ENCODE measurements at places on chromosomes 7 and 10.

DNA sequence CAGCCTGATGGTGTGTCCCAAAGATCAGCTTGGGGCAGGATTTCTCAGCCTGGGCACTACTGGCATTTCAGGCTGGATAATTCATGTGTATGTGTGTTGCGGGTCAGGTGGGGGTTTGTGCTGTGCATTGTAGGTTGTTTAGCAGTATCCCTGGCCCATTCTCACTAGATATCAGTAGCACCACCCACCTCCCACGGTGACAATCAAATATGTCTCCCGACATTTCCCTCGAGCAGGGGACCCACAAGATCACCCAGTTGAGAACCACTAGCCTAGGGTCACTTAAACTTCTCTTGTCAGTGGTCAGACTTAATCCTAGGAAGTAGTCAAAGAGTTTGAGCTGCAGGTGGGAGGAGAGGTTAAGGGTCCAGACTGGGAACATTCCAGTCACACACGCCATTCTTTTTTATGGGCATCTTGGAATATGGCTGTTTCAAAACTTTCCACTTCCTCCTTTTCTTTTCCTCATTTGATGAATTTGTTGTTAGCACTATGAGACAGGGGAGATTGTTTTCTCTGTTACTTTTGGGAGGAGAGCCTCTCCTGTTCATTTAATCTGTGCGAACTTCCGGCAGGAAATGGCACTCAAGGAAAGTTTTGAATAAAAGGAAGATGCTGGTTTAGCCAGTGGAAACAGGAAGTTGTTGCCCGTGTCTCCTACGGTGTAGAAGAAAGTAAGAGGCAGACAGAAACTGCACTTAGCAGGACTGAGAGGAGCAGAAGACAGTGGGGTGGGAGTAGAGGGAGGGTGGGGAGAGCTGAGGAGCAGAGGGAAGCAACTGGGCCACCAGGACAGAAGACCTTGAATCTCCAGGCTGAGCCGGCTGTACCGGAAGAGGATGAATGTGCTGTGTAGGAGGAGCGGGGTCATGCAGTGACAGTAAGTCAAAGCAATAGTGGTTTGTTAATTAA lies 17.6 kb upstream of the EXOC6 start:
- DNase-seq, result no peak

- no peak for DNase-seq
Observed at GRCh38 chr7:68434857-68435256, 1163.4 kb upstream of the AUTS2 start.

DNA sequence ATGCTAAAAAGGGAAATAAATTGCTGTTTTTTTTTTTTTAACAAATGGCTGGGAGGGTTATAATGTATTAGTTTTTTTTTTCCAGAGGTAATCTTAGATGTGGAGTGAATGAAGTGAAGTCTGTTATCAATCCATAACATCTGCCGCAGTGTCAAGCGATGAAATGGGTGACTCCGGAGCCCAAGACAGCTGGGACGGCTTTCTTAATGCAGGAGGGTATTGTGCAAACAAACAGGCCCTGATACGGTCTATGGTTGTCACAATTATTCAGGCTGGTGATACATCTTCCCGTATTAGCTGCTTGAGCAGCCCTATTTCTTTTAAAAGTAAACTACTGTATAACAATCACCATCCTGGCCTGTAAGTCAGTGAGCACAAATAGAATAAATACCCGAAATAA lies 1231.2 kb downstream of the GATA3 start:
- no peak for DNase-seq

- DNase-seq, result no peak
Observed at GRCh38 chr7:84162125-84162524, 32.5 kb downstream of the SEMA3A start.

DNA sequence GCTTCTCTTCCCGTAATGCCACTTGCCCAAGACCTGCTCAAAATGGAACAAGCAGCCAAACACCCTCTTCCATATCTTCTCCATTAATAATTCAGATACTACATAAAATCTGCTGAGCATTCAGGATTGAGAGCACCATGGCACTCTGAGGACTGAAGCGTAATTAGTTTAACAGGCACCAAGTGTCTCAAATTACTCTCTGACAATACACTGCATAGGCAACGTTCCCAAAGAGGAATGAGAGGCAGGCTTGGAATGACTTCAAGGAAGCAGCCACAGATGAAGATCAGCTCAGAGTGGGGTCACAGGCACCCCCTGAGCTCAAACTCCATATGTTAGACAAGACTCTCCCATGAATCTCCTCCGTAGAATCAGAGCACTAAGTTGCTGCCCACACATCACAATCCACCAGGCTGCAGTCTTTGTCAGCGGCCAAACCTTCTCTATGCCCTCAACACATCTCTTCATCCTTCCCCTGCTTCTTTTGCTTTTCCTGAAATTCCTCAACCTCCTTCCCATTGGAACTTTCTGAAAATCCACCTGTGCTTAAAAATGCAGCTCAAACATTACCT lies 4.7 kb upstream of the ABLIM1 start:
- DNase-seq, result no peak

GRCh38 chr7:88628363-88629085 lies 131.0 kb upstream of the ZNF804B start:
- DNase-seq, result no peak

DNA sequence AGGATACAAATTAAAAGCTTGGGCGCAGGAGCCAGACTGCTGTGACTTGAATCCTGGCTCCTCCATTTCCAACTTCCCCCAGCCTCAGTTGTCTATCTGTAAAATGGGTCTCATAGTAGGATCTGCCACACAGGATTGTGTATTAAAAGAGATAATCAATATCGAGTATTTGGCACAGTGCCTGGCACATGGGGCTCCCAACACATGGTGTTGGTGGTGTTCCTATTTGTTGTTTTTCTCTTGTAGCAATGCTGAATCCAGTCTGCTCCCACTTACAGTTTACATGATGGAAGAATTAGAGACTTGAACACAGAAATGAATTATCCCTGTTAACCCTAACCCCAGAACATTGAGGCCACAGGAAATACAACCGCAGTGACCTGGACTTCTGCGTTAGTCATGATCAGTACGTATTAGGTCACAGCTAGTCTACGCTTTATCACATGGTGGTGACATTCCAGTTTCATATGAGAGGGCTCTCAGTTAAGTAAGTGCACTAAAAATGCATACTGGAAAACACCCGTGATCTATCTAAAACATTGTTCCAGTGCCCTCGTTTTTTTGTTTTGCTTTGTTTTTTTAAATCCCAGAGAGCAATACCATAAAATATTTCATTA lies 169.5 kb upstream of the KLF14 start:
- DNase-seq, result no peak

DNA sequence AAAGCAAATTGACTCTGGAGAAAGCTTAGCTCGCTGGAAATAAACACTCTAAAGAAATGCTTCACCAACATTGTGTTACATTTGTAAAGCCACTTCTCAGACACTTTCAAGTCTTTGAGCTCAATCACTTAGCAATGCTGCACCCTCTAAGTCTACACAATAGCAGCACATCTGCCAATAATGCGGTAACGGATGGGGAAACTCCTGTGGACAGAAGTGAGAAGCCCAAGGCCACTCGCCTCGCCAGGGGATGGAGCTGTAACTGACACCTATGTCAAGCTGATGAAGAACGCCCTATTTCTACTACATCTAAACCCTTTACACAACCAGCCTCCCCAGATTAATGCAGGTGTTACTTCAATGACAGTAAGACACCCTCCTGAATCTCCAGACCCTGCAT lies 167.7 kb downstream of the SFMBT2 start:
- no peak for DNase-seq

GRCh38 chr7:1567049-1567771 lies 2.6 kb downstream of the PSMG3 start:
- DNase-seq, result no peak

DNA sequence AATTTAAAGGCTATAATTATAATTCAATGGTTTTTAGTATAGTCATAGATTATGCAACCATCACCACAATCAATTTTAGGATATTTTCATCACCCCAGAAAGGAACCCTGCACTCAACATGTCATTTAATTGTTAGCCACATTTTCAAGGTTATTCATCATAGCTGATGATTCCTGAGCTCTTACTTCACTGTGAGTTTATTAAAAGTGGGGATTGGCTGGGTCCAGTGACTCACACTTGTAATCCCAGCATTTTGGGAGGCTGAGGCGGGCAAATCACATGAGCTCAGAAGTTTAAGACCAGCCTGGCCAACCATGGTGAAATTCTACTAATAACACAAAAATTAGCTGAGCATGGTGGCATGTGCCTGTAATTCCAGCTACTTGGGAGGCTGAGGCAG lies 787 bp downstream of the CCL26 start:
- no peak for DNase-seq

DNA sequence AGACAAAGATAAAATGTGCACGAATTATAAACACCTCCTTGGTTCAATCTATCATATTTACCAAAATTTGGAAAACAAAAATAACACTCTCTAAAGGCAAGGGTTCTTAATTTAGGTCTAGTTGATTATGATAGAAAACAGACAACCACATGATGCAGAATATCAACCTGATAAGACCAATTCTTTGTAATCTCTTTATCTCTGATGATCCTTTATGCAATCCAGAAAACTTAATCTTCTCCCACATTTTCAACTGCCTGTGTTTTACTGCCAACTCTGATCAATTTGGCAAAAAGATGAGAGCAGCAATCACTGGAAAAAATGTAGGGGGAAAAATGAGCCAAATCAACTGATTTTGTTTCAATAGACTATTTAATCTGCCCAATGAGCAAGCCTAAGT lies 148.5 kb downstream of the LRRN3 start:
- DNase-seq, result no peak

DNA sequence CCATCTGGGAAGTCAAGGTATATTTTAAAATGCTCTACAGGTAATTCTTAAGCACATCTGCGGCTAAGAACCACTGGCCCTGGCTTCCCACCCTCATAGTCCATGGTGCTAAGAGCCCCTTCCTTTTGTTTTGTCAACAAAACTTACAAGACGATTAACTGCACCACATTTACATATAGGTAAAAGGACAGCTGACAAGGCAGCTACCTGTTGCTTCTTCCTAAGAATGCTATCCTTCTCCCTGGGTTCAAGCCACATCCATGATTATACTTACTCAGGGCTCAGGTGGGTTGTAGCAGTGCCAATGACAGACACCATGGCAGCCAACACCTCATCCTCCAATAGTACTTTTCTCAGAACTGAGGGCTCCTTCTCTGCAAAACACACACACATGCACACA lies 16.3 kb downstream of the ZDHHC16 start:
- DNase-seq, result no peak

DNA sequence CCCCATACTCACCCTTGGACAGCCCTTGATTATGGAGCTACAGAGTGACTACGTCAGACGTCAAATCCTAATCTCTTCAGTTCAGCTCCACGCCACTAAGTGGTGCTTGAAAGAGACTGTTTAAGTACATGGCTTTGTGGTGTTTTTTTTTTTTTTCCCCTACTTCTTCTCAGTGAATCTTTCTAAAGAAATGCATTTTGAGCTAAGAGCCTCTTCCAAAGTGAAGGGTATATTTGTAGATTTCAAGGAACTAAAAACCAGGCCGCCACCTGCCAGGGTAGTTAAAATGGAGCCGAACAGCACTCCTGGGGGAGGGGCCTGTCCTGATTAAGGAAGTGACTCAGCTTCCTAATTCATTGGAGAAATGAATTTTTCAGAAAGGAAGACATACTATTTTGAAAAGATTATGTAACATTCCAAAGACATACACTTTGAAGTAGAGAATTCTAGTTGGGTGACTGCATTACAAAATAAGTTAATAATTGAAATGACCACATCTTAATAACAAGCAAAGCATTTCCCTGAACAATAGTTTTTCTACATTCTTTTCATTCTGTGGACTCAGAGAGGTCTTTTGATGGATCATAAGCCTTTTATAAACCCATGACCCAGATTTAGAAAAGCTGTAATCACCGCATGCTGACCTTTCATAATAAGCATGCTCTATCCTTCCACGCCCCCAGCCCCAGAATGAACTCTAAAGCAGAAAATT lies 20.6 kb upstream of the VPS41 start:
- peak; percentile 61 for DNase-seq

DNA sequence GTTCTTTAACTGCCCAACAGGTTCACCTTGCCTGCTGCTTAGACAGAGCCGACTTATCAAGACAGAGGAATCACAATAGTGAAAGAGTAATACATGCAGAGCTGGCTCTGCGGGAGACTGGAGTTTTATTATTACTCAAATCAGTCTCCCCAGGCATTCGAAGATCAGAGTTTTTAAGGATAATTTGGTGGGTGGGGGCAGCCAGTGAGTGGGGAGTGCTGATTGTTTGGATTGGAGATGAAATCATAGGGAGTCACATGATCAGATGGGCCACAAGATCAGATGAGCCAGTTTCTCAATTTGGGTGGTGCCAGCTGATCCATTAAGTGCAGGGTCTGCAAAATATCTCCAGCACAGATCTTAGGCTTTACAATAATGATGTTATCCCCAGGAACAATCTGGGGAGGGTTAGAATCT lies 131.3 kb downstream of the AKR1D1 start:
- no peak for DNase-seq

GRCh38 chr10:86344714-86345161 lies 21.9 kb downstream of the GRID1 start:
- DNase-seq, result no peak

DNA sequence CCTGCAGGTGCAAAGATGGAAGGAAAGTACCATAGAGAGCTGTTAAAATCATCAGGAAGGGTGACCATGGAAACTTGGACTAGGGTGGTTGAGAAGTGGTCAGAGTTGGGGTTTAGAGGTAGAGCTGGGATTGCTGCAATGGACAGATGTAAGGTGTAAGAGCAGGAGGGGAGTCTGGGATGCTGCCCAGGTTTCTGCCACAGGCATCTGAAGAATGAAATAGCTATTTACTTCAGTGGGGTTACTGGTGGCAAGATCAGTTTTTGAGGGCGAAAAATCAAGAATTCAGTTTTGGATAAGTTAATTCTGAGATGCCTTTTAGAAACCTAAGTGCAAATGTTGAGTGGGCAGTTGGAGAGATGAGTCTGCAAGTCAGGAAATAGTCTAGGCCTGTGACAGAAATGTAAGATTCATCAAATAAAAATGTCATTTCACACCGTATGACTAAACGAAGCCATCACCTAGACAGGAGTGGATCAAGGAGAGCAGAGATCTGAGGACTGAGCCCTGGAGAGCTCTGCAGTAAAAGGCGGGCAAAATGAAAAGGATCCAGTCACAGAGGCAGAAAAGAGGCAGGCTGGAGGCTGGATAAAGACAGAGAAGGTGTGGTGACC lies 22.7 kb upstream of the TOMM7 start:
- no peak for DNase-seq

DNA sequence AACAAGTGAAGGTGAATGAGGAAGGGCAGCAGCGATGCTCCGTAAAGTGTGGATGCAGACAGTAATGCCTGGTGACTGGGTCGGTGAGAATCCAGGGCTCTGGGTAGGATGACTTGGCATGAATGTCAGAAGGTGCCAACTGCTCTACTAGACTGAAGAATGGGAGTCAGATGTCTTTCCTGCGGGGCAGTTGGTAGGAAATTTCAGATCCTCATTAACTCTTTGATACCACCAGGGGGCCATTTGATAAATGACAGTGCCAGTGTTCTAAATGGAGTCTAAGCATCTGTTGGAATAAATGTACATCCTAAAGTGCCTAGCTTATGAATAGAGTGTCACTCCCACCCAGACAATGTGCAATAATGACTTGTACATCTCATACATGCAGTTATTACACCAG lies 462.0 kb downstream of the GRM8 start:
- peak; percentile 58 for DNase-seq
